ENCODE measurements at places on chromosomes 1 and 21. TPM values are rescaled to one million over a fixed set of nuclear protein-coding genes. Genes with fewer than 3 reads are reported as not detected.

SORT1 gene
- total RNA-seq = 5.8 TPM

PLA2G2F gene
- total RNA-seq = not detected

FRRS1 gene
- 54.1 TPM for total RNA-seq

LCE6A gene
- not detected for total RNA-seq

TARS2 gene
- total RNA-seq = 19.7 TPM

MMEL1 gene
- total RNA-seq = 0.22 TPM

ARHGAP30 gene
- not detected for total RNA-seq

RGSL1 gene
- not detected for total RNA-seq

LRRC7 gene
- total RNA-seq = not detected

LCE2B gene
- not detected for total RNA-seq

SLC45A1 gene
- total RNA-seq = 1.5 TPM

DYRK3 gene
- 62.2 TPM for total RNA-seq

PRAMEF2 gene
- total RNA-seq = not detected

CHD5 gene
- 0.11 TPM for total RNA-seq

ACKR1 gene
- total RNA-seq = not detected

SELL gene
- 0.12 TPM for total RNA-seq

FUCA1 gene
- total RNA-seq = 11.1 TPM

FNDC10 gene
- total RNA-seq = 0.77 TPM

TMEM53 gene
- total RNA-seq = 9.1 TPM

LCE3D gene
- not detected for total RNA-seq

PLPP3 gene
- total RNA-seq = 14.2 TPM

CRNN gene
- total RNA-seq = not detected

CD1D gene
- 0.25 TPM for total RNA-seq

AGO3 gene
- total RNA-seq = 20.2 TPM

SMCP gene
- 0.11 TPM for total RNA-seq

NR5A2 gene
- not detected for total RNA-seq

AMY1C gene
- not detected for total RNA-seq

KANK4 gene
- not detected for total RNA-seq

EFNA3 gene
- 0.50 TPM for total RNA-seq

CFHR1 gene
- total RNA-seq = 0.25 TPM

SERTAD4 gene
- 0.33 TPM for total RNA-seq

SLC22A15 gene
- total RNA-seq = 8.2 TPM

TSTD1 gene
- 3.4 TPM for total RNA-seq

PEX11B gene
- total RNA-seq = 29.0 TPM

XCL1 gene
- not detected for total RNA-seq

KRTAP21-2 gene
- not detected for total RNA-seq

LAMC2 gene
- 1.4 TPM for total RNA-seq

FAM167B gene
- 0.50 TPM for total RNA-seq

FAM229A gene
- total RNA-seq = 0.77 TPM

SNAP47 gene
- total RNA-seq = 55.0 TPM

CHI3L2 gene
- total RNA-seq = 0.22 TPM

RNF186 gene
- 0.12 TPM for total RNA-seq

FMO4 gene
- 4.0 TPM for total RNA-seq

PCAT6 gene
- total RNA-seq = not detected

LRRC39 gene
- total RNA-seq = 0.44 TPM

RGS2 gene
- total RNA-seq = 34.7 TPM

PGLYRP3 gene
- total RNA-seq = not detected

AVPR1B gene
- total RNA-seq = not detected

RNF223 gene
- not detected for total RNA-seq

CAMK1G gene
- 8.4 TPM for total RNA-seq

PAX7 gene
- not detected for total RNA-seq

GSTM4 gene
- 14.6 TPM for total RNA-seq

TMPRSS15 gene
- total RNA-seq = not detected

FCRL6 gene
- total RNA-seq = not detected

SPRR2A gene
- total RNA-seq = not detected
